ENCODE measurements at places on chromosomes 2 and 18.

- no peak for DNase-seq
Observed at GRCh38 chr2:154700136-154700535, 1.6 kb downstream of the KCNJ3 start.

DNA sequence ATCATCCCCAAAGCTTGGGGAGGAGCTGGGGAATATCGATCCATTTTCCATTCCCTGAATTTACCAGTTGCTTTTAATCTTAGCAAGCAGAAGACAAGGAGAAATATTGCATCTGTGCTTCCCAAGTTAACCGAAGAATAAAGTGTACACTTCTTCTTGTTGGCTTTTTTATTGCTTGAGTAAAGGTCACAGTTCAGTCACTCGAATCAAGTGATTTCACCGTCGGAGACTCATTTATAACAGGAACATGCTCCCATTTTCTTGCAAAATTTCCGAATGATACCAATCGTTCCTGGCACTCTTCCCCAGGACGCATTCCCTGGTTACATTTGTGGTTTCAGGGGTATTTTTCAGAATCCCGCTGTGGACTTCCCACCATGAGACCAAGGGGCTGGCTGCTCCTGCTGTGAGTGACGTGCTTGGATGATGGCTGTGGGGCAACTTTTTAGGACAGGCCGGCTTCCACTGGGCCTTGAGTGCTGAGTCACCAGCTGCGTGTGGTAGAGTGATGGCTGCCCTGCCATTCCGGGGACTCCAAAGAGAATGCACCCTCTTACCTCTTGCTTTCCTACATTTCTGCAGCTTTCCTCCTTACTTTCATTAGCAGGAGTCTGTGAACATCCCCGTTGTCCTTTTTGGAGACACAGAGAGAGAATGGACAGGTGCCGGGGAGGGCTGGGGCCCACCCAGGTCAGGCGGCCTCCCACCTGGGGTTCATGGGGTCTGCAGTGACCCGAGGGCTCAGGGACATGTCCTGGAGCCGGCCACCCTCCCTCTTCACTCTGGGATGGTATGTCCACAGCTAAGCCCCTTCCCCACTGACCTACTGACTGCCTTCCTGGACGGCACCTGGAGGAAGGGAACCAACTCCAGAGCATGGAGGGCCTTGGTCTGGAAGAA, 60.7 kb upstream of the HDAC4 start:
- no peak for DNase-seq

DNA sequence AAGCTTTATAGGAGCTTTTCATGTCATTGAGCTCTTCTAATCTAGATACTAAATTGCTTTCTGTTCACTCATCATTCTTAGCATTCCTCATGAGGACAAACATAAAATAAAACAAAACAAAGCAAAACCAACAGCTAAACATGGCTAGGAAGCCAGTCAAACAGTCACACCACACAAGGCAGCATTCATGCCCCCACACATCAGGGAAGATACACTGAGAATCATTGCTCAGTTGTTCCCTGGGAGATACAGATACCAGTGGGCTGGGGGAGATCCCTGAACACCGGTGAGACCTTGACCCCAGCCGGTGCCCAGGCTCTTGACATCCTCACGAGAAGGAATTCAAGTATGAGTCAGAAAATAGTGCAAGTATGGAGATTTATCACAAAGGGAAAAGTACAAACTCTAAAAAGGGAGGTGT, 177.9 kb upstream of the ARL4C start:
- DNase-seq, result no peak

GRCh38 chr2:15791294-15791693, 149.1 kb upstream of the MYCN start:
- no peak for DNase-seq

- DNase-seq, result no peak
Observed at GRCh38 chr2:163919717-163920116, 183.9 kb upstream of the FIGN start.

GRCh38 chr18:3027370-3027891, 14.5 kb upstream of the LPIN2 start:
- no peak for DNase-seq

All from heart right ventricle (tissue), 16 donors.